NT2/D1 (cell line): ENCODE measurements at places on chromosomes 2 and 18.

DNA sequence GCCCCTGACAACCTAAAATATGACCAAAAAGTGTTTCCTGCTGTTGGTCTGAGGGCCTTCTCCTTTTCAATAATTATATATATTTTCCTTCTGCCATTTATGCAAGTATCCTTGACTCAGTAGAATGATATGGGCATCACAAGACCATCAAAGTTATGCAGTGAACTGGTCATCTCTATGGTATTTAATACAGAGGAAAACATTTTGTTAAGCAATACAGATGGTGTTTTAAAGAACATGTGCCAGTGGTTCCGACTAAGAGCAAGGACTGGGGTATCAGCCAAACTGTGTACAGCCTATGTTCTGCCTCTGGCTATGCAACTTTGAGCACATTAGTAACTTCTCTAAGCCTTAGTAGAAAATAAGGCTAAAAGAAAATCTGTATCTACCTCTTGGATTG, 179.0 kb downstream of the TRABD2A start:
- DNase-seq = no peak

GRCh38 chr2:177921726-177922125, 150.9 kb downstream of the PDE11A start:
- no peak for DNase-seq

DNA sequence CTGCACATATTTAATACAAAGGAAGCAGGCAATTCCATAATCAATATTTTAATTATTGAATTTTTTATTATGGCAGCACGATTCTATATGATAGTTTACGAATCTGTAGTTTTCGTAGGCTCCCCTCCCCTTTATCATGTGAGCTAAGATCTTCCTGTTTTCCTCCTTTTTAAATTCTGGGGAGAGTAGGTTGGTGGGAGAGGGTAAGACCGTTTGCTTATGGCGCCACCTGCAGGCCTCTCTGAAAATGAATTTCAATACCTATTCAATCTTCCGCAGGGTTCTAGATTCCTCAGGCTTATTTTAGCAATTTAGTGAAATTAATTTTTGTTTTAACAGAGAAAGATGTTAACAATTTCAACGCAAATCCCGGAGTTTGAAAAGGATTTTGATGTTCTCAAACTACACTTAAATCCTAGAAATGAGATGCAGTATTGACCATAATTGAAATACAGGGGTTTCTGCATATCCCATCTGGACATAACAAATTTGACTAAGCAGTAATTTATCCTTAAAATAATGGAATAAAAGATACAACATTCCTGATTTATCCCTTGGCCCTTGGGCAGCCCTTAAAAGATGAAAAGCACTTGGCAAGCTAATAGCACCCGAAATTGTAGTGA, 12.8 kb upstream of the GBX2 start:
- DNase-seq = no peak

DNA sequence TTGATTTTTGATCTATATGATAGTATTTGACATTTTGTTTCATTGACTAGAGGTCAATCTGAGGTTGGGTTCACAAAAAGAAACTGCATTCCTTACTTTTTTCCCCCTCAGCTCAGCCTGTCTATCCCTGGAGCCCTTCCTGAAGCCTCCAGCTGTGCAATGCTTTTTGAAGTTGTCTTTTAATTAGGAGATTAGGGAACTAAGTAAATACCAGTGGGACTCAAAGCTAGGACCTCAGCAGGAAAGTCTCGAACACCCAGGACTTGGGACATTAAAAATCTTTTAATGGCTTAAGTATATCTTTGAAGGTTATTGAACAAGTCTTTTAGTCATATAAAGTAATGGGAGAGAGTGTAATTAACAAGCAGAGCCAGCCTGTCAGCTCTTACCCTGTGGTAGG, 220.2 kb downstream of the PDE11A start:
- DNase-seq = no peak

GRCh38 chr2:36582538-36582937, 15.4 kb downstream of the FEZ2 start:
- no peak for DNase-seq

DNA sequence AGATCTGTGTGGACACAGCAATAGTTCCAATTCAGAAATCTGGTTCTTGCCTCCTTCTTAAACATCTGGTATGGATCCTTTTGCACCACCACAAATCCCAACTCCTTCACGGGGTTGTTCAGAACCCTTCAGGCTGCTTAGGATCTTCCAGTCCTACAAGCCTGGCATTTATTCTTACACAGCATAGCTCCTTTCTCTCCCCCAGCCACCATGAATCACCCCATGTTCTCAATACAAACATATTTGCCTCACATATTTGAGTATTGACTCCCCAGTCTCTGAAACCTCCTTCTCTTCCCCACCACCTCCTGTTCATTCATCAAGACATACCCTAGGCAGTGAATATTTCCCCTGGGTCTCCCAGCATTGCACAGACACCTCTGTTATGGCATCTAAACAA, 155.2 kb downstream of the ALK start:
- no peak for DNase-seq

DNA sequence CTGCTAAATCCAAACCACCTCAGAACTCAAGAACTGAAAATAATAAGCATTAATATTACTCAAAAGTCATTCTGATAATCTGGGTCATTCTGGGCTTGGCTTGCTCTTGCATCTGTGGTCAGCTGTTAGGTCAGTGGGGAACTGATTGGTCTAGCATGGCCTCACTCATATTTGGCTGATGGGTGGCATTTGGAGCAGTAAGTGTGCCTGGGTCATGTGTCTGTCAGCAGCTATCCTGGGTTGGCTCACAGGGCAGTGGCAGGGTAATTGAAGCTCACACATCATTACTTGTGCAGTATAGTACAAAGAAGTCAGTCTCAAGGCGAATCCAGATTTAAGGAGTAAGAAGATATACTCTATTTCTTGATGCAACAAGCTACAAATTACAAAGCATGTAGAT, 9.6 kb downstream of the RPL37A start:
- DNase-seq = no peak
